ENCODE measurements at places on chromosomes 1 and 21.
A peak's percentile ranks its signal among the peaks of the same experiment; 100 is the strongest.

- DNase-seq, result no peak
Observed at GRCh38 chr1:67242016-67242415, 65.7 kb upstream of the IL12RB2 start.

DNA sequence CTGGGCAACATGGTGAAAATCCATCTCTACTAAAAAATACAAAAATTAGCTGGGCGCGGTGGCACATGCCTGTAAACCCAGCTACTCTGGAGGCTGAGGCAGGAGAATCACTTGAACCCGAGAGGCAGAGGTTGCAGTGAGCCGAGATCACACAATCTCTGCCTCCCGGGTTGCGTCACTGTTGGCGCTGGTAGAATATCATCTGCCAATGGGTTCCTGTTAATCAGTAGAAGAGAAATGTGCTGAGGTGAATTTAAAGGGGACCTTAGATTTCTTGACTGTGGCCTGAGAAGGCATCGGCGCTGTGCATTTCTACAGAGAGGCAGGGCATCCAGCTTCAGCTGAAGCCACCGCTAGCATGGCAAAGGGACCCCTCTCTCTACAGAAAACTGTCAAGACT lies 68.0 kb downstream of the TGFB2 start:
- DNase-seq, result no peak

GRCh38 chr1:15432324-15432723 lies 5.9 kb upstream of the CTRC start:
- DNase-seq, result no peak

DNA sequence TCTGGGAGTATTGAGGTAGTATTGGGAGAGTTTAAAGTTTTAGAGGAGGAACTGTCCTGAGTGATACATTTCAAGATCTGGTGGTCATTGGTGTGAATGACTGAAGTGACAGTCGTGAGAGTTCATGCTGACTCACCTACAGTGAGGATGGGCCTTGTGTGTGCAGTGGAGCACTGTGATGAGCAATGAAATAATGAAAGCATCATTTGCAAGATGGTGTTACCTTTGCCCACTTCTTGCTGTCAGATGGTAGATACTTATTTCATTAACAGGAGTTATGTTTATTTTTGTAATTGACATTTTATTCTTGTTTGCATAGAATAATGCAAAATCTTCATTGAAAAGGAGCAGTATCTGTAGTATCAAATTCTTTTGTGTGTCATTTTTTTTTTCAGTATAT lies 29.0 kb downstream of the POU2F1 start:
- DNase-seq, result no peak

GRCh38 chr1:42210421-42211133 lies 46.0 kb upstream of the GUCA2A start:
- no peak for DNase-seq

DNA sequence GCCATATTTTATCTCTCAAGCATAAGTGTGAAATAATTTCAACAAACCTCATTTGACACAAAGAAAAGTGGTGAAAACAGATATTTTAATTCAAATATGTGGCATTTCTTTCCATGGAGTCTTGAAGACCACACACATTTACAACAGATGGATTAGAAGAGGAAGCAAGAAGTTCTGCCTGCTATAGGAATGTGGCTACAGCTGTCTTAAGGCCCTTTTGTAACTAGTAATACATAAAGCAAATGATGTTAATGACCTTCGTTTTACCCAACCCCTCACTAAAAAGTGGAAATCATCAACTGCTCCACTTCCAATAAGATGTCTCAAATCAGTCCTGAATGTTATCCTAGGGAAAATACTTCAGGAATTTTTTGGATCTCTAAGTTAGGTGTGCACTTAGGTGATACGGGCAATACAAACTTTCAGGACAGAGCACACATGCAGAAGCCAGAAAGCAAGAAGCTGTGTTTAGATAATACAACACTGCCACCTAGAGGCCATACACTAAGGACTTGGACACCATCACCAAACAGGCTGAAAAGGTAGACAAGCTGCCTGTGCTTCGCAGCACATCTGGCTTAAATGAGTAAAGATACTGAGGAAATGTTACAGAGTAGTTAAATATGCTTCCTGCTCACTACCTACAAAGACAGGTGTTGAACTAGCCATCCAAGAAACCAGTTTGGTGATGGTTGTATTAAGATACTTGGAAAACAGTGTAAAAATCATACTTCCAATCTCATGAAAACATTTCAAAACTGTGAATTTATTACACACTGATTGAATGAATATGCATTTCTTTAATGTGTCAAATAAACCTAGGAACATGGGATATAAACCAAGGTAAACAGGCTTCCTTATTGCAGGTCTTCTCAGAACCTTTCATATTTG lies 24.4 kb downstream of the RRAGC start:
- DNase-seq, result no peak

DNA sequence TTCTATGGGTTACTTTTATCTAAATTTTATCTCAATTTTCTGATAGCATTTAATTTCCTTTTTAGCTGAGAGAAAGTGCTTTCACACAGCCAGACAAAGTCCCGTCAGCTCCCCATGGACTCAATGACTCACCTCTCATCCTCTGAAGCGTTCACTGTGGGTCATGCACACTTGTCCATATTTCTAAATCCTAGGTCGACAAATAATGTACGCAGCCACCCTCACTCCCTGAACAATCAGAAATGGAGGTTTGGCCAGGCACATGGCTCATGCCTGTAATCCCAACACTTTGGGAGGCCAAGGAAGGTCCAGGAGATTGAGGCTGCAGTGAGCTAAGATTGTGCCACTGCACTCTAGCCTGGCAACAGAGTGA lies 42.4 kb upstream of the COA6 start:
- no peak for DNase-seq

DNA sequence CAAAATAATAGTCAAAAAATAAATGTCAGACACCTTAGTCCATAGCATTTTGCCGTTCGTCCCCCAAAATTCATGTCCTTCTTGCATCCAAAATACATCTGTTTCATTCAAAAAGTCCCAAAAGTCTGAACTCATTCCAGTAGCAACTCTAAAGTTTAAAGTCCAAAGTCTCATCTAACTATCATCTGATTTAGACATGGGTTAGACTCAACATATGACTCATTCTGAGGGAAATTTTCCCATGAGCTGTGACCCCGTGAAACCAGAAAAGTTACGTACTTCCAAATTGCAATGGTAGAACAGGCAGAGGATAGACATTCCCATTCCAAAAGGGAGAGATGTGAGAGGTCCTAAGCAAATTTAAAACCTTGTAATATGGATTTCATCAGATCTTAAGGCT lies 48.6 kb upstream of the CACHD1 start:
- DNase-seq, result no peak

DNA sequence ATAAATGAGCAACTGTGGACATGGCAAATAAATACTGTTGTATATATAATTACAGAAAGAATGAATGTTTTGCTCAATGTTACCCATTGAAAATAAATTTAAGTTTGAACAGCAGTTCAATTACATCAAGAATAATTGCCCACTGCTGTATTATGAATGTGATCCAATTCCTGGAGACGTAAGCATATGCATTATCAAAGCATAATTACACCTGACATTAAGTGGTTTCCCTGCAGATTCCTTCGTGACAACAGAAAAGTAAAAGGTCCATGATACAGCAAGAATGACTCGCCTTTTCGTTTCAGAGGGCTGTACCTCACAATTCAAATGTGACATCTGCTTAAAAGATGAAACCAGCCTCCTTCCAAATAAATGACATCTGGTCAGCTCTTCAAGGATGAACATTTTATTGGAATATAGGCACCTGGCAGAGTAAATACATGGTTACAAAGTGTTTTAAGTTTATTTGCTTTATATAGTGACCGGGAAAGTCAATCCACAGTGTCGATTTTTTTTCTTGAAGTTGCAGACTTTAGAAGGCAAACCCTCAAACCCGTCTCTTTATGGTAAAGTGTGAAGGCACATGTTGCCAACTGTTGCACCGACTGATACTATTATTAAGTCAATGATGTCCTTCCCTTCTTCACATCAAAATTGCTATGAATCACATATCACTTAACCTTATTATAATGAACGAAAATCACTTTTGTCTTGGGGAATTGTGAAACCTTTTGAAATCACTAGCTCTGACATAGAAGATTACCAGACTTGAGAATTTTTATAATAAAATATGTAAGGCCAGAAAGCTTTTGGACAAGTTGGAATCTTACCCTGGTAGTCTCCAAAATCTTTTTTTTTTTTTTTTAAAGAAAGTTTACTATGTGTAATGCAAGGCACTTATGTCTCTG lies 36.2 kb upstream of the EDEM3 start:
- DNase-seq, result no peak

- no peak for DNase-seq
Observed at GRCh38 chr1:194959795-194960194, 1648.4 kb downstream of the KCNT2 start.

DNA sequence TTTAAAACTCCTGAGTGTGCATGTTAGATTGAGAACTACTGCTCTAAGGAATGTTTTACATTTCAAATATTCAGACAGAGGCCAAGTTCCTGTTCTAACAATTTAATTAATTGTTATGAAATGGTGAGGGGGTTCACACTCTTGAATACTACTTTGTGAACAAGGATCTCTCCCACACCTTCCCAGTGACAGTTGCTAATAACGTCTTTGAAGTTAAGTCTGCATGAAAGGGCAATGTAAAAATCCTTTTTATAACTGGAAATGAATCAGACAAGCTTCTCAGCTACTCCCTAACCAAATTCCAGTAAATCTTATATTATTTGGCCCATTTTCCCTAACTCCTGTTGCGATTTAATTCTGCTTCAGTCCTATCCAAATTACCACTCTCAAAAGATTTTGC lies 828.5 kb upstream of the ADAMTS5 start:
- no peak for DNase-seq

DNA sequence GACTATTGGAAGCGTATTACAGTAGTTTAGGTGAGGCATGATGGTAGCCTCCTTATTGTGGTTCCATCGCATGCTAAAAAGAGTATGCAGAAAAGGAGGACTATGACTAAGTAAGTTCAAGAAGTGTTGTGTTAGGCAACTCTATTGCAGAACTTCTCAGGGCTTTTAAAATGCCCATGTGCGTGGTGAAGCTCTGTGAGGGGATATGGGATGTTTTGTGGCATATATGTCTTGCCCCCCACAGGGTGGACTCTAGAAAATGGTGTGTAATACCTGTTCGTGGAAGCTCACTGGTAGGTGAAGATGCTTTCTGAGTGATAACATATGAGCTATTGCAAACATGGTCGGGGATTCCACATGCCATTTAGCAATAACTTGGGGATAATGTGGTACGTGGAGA lies 31.7 kb downstream of the MAN1A2 start:
- DNase-seq, result no peak

- DNase-seq, result peak; percentile 73
Observed at GRCh38 chr1:113041569-113042284, 31.3 kb upstream of the LRIG2 start.

- DNase-seq, result peak; percentile 17
Observed at GRCh38 chr1:66050123-66050522, 257.4 kb downstream of the PDE4B start.

DNA sequence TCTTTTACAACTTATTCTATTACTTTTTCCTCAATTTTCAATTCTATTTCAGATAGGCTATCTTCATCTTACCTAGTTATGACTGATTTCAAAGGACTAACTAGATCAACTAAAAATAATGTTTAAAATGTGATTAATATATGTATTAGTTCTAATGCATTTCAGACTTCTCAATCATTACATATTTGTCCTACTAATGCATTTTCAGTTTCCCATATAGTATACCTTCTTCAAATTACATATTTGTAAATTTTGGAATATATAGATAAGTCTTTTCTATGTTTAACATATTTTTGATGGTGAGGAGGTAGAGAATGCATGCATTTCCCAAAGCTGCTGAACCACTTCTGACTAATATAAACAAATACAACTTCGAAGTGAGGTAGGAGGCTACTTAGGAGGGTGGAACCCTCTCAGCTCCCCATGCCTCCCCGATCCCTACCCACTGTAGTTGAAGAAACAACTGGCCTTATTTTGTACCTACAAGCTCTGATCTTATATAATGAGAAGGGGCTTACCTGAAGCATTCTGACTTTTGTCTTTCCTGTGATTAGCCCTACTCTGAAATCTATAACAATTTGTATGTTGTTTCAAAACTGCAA lies 1.7 kb downstream of the TRMT1L start:
- no peak for DNase-seq

GRCh38 chr1:229023651-229024300 lies 247.1 kb upstream of the RAB4A start:
- no peak for DNase-seq

DNA sequence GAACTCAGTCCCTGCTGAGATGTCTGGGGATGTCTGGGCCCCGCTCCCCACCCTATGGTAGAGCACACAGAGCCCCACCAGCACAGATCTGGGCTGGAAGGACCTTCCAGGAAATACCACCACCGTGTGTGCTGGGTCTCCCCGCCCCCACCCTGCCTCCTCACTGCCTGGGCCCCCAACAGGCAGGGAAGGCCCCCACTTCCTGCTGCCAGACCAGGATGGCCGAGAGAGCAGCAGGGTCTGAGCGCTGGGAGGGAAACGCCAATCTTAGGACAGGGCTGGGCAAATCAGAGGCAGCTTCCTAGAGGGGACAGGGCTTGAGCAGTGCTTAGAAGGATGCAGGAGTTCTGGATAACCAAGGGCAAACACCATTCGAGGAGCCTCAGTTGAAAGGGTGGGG lies 11.9 kb downstream of the ADGRB2 start:
- DNase-seq, result no peak

DNA sequence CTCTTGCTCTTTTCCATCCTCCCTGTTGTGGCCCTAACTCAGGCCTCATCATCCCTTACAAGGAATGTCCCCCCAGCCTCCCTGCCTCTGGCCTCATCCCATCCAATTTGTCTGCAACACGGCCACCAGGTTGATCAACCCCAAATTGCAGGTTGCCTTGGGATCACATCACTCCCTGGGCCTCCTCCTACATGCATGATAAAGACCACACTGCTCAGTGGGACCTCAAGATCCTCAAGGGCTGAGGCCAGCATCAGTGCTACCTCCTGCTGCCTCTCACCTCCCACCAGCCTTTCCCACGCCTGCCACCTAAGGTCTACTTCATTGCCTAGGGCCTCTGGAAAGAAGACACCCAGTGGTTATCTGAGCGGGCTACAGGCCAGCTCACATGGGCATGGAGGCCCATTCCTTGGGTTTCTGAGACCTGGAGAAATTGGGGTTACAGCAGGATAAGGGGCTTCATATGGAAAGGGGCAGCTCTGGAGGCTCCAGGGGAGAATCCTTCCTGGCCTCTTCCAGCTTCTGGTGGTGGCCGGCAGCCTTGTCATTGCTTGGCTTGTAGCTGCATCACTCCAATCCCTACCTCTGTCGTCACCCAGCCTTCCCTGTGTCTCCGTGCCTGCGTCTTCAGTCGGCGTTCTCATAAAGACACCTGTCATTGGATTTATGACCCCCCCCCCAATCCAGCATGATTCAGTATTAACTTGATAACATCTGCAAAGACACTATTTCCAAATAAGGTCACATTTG lies 60.5 kb downstream of the KLHDC7A start:
- no peak for DNase-seq

- DNase-seq, result no peak
Observed at GRCh38 chr1:214317300-214317699, 36.3 kb downstream of the SMYD2 start.

Data from anterior cingulate cortex (tissue), 58 donors.